CD4-positive, alpha-beta T cell treated with Interferon gamma for 1 hour (primary cell): ENCODE measurements at places on chromosomes 5 and 9.

DNA sequence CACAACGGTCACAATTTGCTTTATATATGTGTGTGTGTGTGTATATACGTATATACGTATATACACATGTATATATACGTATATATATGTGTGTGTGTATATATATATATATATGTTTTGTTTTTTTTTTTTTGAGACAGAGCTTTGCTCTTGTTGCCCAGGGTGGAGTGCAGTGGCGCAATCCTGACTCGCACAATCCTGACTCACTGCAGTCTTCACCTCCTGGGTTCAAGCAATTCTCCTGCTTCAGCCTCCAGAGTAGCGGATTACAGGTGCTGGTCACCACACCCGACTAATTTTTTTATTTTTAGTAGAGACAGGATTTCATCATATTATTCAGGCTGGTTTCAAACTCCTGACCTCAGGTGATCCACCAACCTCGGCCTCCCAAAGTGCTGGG lies 3.1 kb downstream of the RNF38 start:
- no peak for DNase-seq

GRCh38 chr5:39948341-39948740 lies 523.6 kb upstream of the DAB2 start:
- no peak for DNase-seq

DNA sequence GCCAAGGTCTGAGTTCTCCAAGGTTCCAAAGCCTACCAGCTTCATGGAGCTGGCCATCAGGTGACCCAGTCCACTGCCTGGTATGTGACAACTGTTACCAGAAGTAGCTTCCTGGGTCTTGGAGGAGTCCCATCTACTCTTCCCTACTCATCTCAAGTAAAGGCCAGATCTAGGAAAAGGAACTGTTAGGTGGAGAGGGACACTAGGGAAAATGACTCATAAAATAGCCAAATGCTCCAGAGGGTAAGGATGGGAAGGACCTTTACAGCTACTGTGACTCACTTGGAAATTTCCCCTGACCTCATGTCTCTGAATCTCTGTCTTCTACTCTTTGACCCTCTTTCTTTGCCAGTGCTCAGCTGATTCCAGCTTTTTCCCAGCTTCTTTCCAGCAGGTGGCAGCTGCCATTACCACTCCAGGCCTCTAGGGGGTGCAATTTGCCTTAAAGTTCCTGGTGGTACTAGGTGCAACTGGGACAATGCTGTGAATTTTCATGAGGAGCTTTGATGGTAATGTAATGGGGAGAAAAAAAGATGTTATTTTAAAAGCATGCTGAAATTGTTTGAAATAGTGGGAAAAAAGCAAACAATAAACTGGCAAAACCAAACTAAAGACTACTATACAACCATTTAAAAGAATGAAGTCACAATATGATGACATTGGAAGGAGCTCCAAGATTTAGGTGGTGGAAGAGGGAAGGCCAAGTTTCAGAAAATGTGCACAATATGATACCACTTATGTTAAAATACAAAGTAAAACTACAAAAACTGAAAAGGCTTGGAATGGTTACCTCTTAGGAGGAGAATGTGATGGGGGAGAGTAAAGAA lies 27.1 kb upstream of the MYORG start:
- no peak for DNase-seq

- DNase-seq: no peak
These were observed 4.6 kb downstream of the EFNA5 start for GRCh38 chr5:107666051-107666655.

- DNase-seq: no peak
These were observed 82.2 kb upstream of the CNTLN start for GRCh38 chr9:17052626-17053025.
